ENCODE measurements at places on chromosomes 4 and X. TPM values are rescaled to one million over a fixed set of nuclear protein-coding genes. Genes with fewer than 3 reads are reported as not detected.

DNA sequence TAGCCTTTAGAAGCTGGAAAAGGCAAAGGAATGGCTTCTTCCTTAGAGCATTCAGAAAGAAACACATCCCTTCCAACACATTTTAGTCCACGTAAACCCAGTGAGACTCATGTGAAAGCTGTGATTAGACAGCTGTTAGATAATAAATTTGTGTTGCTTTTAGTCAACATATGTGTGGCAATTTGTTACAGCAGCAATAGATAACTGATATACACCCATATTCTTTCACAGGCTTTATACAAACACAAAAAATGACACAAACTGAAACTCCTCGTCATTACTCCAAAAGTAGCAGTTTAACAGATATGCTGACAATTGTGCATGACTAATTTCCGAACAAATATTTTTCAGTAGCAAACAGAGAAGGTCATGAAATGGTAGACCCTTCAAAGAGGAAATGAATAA, 65.3 kb downstream of the ANTXR2 start:
- DNase-seq, result no peak

TGIF2LX gene
- not detected for total RNA-seq

CC2D2A gene
- total RNA-seq, result 40.5 TPM

SPANXN5 gene
- total RNA-seq, result not detected

DNA sequence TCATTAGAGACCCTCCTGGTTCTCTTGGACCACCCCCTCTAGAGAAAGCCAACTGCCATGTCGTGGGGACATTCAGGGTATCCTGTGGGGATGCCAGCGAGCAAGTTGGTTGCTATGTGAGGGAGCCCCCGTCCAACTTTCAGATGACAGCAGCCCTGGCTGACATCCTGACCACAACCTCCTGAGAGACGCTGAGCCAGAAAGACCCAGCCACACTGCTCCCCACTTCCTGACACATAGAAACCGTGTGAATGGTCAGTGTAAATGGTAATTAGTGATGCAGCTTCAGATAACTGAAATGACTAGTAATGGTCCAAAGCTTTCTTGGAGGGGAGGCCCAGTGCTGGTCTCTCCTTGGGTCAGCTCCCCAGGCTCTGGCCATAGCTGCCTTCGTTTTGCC, 10.8 kb downstream of the CLCN4 start:
- DNase-seq, result no peak
